A549 treated with GW870086 at 1 μM for 4 hours (cell line): ENCODE measurements at places on chromosomes 6 and 20. TPM values are rescaled to one million over a fixed set of nuclear protein-coding genes. Genes with fewer than 3 reads are reported as not detected.

Gene RNF39
- total RNA-seq, result not detected in 5 replicates

Gene BPI
- not detected in 5 replicates for total RNA-seq

Gene EYA2
- total RNA-seq, result 1.7 to 2.7 TPM (median 2.4 TPM) in 5 replicates

Gene SLC35F1
- 0.03 to 0.06 TPM in 2 of 5 replicates, not detected in the others for total RNA-seq

Gene ISM1
- 0.14 to 0.27 TPM (median 0.24 TPM) in 5 replicates for total RNA-seq

Gene MAS1
- total RNA-seq, result not detected in 5 replicates

Gene HCRTR2
- total RNA-seq, result not detected in 5 replicates

Gene ADRM1
- total RNA-seq, result 156 to 190 TPM (median 184 TPM) in 5 replicates

Gene PLN
- not detected in 5 replicates for total RNA-seq

Gene CLIC5
- total RNA-seq, result 0.10 TPM in 1 of 5 replicates, not detected in the others

Gene TULP1
- not detected in 5 replicates for total RNA-seq

Gene TPMT
- 5.6 to 6.7 TPM (median 5.9 TPM) in 5 replicates for total RNA-seq

Gene SLPI
- 10.3 to 12.4 TPM (median 11.8 TPM) in 5 replicates for total RNA-seq

Gene ERVFRD-1
- not detected in 5 replicates for total RNA-seq

Gene FAM217B
- total RNA-seq, result 5.5 to 6.4 TPM (median 6.1 TPM) in 5 replicates

Gene CCNC
- total RNA-seq, result 27.0 to 35.6 TPM (median 31.1 TPM) in 5 replicates

Gene NHLRC1
- total RNA-seq, result 1.4 to 1.9 TPM (median 1.7 TPM) in 5 replicates

Gene BPIFA1
- total RNA-seq, result not detected in 5 replicates

Gene PAQR8
- 0.85 to 1.2 TPM (median 1.1 TPM) in 5 replicates for total RNA-seq

Gene PRL
- not detected in 5 replicates for total RNA-seq

Gene RAET1E
- 1.8 to 3.8 TPM (median 3.2 TPM) in 5 replicates for total RNA-seq

Gene CALHM5
- 0.02 to 0.10 TPM (median 0.05 TPM) in 5 replicates for total RNA-seq

Gene HLA-E
- total RNA-seq, result 60.5 to 67.0 TPM (median 61.0 TPM) in 5 replicates

Gene ENPP1
- 0.87 to 1.6 TPM (median 1.3 TPM) in 5 replicates for total RNA-seq

Gene CYP39A1
- 0.06 to 0.16 TPM in 2 of 5 replicates, not detected in the others for total RNA-seq

Gene PPIL6
- 1.9 to 3.9 TPM (median 2.6 TPM) in 5 replicates for total RNA-seq

Gene GRM1
- 0.02 to 0.03 TPM (median 0.03 TPM) in 3 of 5 replicates, not detected in the others for total RNA-seq

Gene CD93
- 0.02 to 0.03 TPM in 2 of 5 replicates, not detected in the others for total RNA-seq

Gene CCN5
- total RNA-seq, result 24.2 to 35.6 TPM (median 26.0 TPM) in 5 replicates

Gene CST5
- not detected in 5 replicates for total RNA-seq

Gene DSE
- total RNA-seq, result 11.1 to 15.3 TPM (median 14.7 TPM) in 5 replicates

Gene EPHA7
- 0.05 to 0.18 TPM (median 0.09 TPM) in 5 replicates for total RNA-seq
